ENCODE measurements at places on chromosomes 16 and 17.

DNA sequence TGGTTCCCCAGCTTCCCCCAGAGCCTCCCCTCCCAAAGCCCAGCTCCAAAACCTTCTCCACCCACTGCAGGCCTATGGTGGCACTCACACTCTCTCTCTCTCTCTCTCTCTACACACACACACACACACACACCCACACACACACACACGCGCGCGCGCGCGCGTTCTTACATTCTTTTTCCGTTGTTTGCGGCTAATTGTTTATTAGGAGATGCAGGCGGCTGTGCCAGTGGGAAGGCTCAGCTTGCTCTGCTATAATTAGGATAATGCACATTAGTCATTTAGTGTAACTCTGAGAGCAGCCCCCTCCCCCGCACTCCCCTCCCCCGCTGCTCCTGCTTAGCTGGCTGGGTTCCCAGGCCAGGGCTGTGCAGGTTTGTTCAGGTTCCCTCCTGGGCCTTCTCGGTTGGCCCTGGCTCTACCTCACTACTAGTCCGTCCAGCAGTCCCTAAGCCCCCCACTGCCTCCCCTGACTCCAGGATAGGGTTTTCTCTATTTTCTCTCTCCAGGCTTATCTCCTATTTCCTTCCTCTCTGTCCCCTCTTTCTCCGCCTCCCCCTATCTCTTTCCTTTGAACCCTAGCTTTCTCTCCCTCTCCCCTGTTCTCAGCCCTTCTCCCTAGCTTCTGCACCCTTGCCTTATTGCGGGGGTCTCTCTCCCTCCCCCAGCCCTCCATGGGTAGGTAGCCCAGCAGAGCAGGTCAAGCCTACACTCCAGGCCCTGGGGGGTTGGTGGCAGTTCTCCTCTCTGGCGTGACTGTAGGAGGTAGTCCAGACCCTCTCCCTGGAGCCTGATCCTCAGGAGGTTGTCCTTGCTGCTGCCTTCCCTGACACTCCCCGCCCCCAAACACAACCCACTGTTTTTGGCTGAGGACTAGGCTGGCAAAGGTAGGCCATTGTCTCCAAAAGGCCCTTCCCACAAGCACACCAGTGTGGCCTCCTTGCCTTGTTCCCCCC lies 34.0 kb downstream of the TMEM132E start:
- no peak for DNase-seq

DNA sequence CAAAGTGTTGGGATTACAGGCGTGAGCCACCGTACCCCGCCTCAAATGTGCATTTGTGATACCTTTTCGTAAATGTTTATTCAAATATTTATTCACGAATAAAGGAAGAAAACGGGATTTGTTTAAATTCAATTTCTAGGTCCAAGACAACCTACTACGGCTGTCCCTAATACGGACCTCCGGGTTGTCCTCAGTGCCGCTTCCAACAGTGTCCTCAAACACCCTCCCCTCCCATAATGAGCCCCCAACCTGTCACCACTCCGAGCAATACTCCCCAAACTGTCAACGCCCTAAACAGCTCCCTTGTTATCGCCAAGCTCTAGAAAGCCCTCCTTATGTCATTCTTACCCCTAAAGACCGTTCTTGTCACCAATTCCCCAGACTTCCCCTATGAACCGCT lies 539 bp upstream of the GABARAPL2 start:
- no peak for DNase-seq

DNA sequence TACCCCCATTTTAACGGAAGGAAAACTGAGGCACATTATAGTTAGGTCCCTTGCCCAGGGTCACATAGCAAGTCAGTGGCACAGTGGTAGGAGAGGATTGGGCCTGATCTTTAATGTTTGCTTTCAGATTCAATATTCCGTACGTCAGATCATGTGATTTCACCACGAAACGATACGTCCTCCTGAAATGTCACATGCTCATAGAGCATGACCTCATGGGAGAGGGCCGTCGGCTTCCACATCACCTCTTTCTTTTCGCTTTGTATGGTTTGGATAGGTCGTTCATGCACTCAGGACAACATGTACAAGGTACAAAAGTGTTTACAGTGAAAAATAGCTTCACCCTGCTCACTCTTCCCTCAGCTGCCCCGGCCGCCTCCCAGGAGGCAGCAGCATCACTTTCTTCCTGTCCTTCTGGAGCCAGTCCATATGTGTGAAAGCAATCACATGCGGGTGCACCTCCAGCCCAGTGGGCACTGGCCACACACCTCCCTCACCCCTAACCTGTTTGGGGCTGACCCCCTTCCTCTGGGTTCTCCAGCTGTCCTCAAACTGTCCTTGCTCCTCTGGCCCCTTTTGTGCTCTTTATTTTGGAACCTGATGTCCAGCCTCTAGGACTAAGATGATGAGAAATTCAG lies 199.9 kb downstream of the FOXL1 start:
- DNase-seq: no peak

DNA sequence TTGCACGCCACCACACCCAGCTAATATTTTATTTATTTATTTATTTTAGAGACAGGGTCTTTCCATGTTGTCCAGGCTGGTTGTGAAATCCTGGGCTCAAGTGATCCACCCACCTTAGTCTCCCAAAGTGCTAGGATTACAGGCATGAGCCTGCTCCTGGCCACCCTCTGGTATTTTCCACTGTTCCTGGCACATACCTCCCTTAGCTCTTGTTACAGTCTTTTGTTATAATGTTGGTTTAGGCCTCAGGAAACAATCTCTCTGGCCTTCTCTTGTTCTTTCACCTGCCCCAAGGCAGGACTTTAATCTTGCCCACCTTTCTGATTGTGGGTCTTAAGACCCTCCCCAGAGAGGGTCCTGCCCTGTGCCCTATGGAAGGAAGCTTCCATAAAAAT lies 3.6 kb upstream of the CYTH1 start:
- peak; percentile 28 for DNase-seq
